ENCODE measurements at places on chromosomes 6 and 20.

DNA sequence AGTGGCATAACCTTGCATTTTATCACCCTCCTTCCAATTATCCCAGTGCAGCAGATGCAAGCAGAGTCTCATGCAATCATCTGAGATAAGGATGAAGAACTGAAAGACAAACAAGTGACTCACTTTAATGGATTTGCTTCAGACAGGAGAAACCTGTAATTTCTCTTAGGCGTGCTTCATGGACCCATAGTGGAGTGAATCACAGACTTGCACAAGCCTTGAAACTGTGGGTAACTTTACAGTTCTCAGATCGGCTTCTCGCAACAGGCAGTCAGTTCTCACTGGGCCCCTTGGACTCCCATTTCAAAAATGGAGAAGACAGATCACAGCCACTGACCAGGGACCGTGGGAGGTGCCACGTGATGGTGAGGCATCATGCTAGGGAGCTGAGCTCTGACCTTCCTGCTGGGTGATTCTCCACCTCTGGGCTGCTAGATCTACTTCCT, at the start of gene ADGRF4:
TSS of gene ADGRF4 (plus strand) at position 239 of the 446 bp plus-strand sequence. CDS start 8,666 bp downstream, outside the sequence.
- peak; percentile 45 for DNase-seq

DNA sequence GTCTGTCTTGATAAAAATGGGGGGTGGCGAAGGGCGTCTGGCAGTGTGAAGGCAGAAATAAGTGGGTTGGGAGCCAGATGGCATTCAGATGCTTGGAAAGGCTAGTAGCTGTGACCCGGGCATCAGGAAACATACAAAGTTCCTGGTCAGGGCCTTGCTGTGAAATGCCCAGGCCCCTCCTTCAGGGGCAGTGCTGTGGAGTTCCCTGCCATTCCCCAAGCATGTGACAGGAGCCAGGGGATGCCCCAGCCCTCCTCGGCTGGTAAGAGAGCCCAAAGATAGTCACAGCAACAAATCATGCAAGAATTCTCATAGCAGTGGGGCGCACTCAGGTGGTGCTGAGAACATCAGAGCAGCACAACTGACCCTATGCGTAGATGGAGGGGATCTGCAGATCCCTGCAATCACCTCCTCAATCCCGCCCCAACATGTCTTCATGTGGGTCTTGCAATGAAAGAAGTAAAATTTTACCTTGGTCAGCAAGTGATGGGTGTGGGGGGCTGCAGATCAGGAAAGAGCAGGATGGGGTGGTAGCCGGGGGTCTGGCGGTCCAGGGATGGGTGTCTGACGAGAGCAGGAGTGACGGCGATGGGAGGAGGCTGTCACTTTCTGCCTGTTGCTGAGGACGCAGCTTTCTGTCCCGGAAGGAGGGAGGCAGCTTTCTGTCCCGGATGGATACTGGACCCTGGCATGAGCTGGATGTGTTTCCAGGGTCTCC, 39.5 kb downstream of the SLC22A1 start:
- DNase-seq: no peak

- DNase-seq: no peak
Measured at GRCh38 chr6:41406728-41407489, 71.5 kb downstream of the NCR2 start.

GRCh38 chr20:36200451-36200850, 35.8 kb upstream of the AAR2 start:
- no peak for DNase-seq

DNA sequence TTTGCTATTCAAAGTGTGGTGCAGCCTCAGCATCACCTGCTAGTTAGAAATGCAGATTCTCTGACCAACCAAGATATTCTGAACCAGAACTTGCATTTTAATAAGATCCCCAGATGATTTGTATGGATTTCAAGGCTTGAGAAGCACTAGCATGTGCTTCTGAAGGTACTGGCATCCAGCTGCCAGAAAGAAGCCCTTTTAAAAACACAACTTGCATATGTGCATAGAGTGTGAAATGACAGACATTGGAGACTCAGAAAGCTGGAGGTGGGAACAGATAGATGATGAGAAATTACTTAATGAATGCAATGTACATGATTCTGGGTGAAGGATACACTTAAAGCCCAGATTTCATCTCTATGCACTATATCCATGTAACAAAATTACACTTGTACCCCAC, 409.3 kb upstream of the SPTLC3 start:
- no peak for DNase-seq

GRCh38 chr6:36383606-36384005, 3.9 kb downstream of the ETV7 start:
- DNase-seq: no peak

DNA sequence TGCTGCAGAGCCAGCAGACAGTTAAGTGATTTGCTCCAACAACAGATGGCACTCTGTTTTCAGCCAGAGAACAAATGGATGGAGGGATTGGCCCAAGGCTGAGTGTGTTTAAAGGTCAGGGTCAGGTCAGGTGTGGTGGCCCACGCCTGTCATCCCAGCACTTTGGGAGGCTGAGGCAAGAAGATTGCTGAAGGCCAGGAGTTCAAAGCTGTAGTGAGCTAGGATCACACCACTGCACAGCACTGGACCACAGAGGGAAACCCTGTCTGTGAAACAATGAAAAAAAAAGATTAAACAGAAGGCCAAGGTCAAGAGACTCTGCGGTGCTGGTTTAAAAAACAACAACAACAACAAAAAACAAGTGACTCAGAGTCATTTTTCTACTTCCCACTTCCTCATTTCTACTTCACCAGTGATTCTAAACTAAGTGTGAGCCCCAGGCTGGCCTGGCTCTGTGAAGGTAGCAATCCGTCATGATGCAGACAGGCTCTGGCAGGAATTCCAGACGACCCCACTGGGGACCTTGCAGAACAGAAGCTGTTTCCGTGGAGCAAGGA, 42.5 kb upstream of the ARMC2 start:
- DNase-seq: no peak

Data from EL (cell line).